Stimulated activated naive CD8-positive, alpha-beta T cell treated with anti-CD3 and anti-CD28 coated beads, Interleukin-15, amount 100 ng/mL, for 72 hours (primary cell): ENCODE measurements at places on chromosomes 11 and 22.

DNA sequence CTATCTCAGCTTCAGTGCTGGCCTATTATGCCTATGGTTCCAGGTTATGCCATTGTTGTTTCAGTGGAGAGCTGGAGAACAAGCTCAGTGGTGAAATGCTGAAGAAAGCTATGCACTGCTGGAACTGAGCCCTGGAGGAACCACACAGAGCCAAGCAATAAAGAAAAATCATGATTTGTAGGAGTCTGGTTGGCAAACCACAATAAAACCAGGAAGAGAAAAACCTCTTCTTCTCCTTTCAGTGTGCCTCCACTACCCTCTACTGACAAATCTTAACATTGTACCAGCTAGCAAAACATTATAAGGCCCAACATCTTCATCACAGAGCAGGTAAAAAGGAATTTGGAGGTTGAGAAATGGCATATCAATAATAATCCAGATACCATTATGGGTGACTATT is 5.3 kb downstream of the OR51F2 start:
- DNase-seq = no peak

DNA sequence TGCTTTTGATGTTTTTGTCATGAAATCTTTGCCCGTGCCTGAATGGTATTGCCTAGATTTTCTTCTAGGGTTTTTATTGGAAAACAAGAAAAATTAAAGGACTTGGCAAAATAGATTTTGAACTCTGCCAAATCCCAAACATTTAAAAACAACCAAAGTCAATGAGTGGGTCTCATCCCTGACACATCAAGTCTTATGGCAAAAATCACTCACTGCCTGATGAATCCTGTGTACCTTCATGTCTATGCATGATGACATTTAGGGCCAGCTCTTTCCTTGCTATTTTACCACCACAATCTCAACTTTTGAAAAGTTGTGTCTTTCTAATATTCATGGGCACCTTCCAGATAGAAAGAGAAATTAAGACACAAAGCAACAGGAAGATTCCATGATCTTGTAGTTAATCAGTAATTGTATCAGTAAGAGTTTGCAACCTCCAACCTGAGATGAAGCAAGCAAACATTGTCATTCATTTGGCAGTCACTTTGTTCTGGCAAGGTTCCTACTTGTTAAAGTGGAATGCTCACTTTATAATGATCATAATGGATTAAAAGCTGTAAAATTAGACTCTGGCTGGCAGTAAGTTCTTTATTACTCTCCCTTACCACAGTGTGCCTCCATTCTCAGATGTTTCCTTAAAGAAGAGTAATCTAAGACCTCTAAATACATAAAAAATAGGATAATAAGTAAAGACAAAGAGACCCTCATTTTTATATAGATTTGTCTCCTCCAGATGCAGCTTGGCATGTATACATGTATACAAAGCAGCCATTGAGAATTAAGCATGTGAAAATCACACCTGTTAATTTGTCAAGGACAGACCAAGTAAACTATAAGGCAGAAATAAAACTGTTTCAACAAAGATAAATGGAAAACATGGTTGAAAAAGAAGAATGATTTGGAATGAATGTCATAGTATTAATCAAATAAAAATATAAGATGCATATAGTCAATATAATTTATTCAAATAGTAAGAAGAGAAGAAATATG is 51.6 kb downstream of the ETS1 start:
- DNase-seq = no peak

DNA sequence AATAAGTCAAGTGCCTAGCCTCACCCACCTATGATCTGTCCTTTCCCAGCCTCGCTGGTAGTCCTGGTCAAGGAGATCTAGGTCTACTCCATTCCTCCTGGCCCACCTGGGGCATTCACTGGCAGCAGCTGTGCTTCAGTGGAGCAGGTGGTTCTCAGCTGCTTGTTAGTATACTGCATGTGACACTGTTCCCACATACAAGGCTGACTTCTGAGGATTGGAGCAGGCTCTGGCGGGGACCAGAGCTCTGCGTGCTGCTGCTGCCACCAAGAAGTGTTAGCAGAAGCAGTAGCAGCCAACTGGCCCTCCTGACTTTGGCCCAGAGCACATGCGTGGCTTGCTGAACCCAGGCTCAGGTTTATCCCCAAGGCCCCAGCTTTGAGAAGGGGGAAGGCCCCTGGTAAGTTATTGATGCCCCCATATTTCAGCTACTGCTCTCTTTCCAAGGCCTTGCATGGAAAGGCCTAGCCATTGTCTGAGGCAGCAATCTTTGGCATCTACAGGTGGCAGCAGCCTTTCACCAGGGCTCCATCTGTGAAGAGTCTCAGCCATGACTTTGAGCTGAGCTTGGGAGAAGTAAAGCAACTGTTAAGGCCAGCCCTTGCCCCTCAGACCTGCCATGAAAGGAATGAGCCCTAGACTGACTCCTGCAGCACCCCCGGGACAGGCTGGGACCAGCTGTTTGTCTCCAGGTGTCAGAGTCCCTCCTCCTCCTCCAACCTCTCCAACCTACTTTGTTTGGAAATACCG is 26.5 kb downstream of the ARHGAP1 start:
- no peak for DNase-seq

DNA sequence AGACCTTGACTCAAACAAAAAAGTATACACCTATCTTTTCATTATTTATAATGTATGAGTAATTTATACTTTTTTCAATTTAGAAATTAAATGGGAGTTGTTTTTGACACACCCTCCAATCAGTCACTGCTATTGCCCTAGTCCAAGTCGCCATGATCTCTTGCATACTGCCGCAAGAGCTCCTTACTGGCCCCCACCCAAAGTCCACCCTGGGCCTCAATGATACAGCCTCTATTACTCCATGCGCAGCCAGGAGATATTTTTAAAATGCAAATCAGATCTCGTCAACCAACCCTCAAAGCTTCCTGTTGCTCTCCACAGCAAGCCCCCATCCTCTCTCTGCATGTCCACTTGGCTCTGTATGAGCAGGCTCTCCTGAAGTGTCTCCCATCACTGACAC is 12.8 kb upstream of the LMO1 start:
- DNase-seq = no peak

GRCh38 chr22:46104881-46105493 is 45.3 kb upstream of the PPARA start:
- no peak for DNase-seq

DNA sequence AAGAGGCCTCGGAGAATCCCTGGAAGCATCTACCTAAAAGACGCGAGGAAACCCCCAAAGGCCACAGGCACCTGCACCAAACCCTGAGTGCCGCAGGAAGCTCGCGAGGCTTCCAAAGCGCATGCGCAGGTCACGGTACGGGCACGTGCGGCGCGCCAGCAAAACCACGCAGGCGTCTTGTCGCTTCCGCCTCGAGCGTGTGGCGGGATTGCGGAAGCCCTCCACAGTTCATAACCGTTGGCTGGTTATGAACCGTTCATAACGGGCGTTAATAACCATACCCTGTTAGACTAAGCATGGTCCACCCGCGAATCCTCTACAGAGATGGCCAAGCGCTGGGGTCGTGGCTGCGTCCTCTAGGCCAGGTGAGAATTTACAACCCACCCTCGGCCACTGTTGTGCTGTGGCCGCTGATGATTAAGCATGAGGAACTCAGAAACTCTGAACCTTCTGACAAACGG is 46.4 kb downstream of the MORC2 start:
- peak; percentile 81 for DNase-seq

DNA sequence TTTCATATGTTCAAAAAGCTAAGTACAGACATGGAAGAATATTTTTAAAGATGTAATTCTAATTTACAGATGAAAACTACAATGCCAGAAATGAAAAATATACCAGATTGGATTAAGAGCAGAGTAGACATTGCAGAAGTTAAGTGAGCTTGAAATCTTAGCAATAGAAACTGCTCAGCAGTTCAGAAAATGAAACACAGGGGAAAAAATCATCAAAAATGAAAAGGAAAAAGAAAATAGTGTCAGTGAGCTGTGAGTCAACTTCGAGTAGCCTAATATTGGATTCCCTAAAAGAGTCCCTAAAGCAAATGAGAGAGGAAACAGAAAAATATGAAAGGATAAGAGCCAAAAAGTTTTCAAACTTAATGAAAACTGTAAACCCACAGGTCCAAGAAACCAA is 25.8 kb upstream of the IL10RA start:
- DNase-seq = no peak

GRCh38 chr11:111250936-111251335 is 5.4 kb downstream of the POU2AF2 start:
- DNase-seq = no peak

DNA sequence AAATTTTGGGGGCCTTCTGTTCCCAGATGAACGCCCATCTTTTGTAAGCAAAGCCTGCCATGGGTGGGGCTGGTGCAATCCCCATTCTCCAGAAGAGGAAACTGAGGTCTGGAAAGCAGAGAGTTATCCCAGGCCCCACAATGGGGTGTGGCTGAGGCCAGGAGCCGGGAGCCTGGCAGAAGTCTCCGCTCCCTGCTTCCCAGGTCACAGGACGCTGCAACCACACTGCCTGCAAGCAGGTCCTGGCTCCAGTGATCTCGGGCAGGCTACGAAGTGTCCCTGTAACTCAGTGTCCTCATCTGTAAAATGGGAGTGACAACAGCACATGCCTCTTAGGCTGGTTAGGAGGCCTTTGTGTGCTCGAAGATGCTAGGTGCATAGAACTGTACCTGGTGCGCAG is 1.7 kb downstream of the PLCB3 start:
- no peak for DNase-seq

DNA sequence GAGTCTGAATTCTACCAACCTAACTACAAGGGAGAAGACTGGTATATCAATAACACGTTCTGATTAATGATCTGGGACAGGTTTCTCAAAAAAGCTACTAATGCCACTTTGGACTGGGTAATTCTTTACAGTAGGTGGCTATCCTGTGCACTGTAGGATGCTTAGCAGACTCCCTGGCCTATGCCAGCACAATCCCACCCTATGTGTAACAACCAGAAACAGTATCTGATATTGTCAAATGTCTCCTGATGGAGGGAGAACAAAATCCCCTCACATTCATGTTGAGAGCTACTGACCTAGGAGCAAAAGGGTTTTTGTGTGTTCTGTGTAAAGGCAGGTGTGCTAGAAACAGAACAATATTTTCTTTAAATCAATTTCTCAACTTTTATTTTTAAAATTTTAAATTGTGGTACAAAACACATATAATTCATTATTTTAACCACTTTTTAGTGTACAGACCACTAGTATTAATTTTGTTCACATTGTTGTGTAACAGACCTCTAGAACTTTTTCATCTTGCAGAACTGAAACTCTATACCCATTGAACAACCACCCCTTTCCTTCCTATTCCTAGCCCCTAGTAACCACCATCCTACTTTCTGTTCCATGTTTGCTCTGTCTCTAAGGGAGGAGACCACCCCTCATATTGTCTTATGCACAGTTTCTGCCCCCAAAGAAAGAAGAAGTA is 2.1 kb upstream of the MS4A6A start:
- DNase-seq = no peak

GRCh38 chr22:50012211-50013181 is at the start of gene IL17REL:
IL17REL (minus strand) TSS chr22:50012765; CDS start chr22:50012646, 119 bp downstream.
- no peak for DNase-seq

- no peak for DNase-seq
Observed at GRCh38 chr22:19115628-19116027, 6.6 kb downstream of the DGCR2 start.

DNA sequence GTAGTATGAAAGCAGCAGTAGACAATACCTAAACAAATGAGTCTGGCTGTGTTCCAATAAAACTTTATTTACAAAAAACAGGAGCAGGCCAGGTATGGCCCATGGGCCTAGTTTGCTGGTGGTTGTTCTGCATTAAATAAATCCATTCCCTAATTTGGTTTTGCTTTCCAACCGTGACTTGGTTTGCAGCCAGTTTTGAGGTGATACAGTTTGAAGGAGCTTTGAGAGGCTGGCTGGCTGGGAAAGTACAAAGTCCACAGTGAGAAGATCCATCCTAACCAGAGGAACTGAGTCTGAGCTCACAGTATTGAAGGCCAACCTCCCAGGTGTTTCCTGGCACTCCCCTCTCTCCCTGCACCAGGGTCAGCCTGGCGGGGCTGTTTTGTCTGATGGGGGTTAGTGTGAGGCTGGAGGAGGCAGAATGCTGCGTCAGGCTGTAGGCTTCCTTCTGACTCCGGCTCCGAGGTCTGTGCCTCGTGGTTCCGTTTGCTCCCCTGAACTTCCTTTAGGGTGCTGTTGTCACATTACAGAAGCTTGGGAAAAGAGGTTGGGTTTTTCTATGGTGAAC is 129.5 kb downstream of the MICAL2 start:
- no peak for DNase-seq

GRCh38 chr11:132064987-132065620 is 694.7 kb downstream of the NTM start:
- DNase-seq = no peak

GRCh38 chr11:102729849-102730815 is 5.4 kb upstream of the MMP8 start:
- no peak for DNase-seq

DNA sequence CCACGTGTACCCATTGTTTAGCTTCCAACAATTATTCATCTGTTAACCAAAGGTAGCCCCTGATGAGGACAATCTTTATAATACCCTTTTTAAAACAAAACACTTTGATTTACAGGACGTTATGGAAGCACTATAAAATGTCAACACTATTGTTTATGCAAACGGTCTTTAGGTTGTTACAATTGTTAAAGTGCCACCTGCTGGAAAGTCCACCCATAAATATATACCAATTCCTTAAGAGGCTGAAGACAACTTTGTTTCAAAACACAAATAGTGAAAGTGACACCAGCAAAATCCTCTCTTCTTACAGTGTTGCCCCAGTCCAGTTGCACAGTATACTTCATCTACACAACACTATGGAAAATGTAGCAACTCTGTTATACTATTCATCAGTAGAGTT is 68.9 kb upstream of the SLN start:
- DNase-seq = no peak

DNA sequence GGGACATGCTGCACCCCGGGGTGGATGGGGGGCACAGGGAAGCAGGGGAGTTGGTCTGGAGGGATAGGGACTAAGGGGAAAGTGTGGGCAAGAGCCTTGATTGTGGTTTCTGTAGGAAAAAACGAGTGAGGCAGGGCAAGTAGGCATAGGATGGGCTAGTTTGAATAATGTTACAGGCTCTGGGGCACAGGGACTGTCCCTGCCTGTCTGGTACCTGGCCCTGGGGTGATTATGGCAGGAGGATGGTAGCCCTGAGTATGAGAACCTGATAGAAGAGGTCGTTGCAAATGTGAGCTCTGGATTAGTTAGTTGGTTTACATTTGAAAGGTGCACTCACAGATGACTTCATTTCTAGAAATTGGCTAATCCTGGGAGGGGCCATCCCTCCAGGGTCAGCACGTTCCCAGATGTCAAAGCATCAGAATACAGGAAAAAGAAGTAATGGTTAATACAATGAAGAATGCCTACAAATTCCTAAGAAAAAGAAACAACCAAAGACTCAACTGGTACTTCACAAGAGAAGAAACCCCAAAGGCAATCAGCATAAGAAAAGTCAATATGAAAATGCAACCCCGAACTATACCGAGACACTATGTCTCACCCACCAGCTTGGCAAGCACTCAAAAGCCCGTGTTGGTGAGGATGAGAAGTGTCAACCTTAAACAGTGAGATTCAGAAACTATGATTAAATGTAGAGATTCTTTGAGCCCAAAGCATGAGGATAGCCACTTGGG is 11.3 kb upstream of the SMIM38 start:
- no peak for DNase-seq

GRCh38 chr11:120028181-120028896 is 109.6 kb downstream of the TRIM29 start:
- no peak for DNase-seq
